Right renal cortex interstitium (tissue), 3 donors: ENCODE measurements at places on chromosomes 6 and 20. TPM values are rescaled to one million over a fixed set of nuclear protein-coding genes. Genes with fewer than 3 reads are reported as not detected.

DNA sequence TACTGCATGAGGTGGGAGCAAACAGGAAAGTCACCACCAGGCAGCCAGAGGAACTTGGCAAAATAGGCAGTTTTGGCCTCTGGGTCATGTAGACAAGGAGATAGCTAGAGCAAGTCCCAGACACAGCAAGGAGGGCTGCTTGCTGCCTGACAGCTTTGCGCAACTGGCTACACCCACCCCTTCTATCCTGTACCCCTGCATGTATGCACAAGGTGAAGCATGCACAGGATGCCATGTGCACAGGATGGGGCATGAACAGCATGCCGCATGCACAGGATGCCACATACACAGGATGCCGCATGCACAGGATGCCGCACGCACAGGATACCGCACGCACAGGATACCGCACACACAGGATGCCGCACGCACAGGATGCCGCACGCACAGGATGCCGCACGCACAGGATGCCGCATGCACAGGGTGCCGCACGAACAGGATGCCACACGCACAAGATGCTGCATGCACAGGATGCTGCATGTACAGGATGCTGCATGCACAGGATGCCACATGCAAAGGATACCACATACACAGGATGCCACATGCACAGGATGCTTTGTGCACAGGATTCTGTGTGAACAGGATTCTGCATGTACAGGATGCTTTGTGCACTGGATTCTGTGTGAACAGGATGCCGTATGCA, 104.9 kb upstream of the IYD start:
- no peak for DNase-seq

DNA sequence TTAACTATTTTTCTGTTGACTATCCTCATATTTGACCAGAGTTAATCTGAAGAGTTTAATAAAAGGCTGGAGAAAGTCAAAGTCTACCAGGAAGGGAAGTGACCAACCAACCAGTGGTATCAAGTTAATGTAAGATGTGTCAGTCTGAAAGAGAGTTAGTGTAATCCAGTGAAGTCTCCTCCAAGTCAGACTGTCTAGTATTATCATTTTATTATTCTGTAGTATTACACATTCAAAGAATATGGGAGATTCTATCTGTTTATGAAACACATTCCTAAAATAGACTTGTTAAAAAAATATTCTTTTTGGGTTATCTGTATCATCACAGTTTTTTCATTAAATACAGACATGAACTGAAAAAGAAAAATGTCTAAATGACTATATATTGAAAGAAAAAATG, 194.4 kb downstream of the BTBD9 start:
- no peak for DNase-seq

DNA sequence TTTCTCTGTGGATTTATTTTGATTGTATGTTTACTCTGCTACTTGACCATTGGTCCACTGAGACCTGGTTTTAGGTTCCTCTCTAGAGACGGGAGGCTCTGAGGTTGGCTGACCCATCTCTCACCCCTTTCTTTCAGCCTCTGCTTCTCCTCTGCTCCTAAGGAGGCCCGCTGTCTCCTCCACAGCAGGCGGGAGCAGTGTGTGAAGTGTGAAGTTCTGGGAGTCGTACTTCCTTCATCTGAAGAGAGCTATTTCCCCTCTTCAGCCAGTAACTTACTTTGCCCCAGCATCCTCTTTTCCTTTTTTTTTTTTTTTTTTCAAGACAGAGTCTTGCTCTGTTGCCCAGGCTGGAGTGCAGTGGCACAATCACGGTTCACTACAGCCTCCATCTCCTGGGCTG, 21.1 kb downstream of the PDRG1 start:
- DNase-seq: no peak

The BTN3A1 gene
- 27.0 TPM for polyA plus RNA-seq

- DNase-seq: no peak
Measured at GRCh38 chr6:9138936-9139335, 703.6 kb upstream of the SLC35B3 start.
